RCC 7860 (cell line): ENCODE measurements at places on chromosomes 1 and 21.

GRCh38 chr21:22575165-22575584 lies 1577.0 kb downstream of the NCAM2 start:
- DNase-seq, result no peak

GRCh38 chr1:15100121-15100879 lies 53.2 kb upstream of the TMEM51 start:
- DNase-seq, result peak; percentile 24

DNA sequence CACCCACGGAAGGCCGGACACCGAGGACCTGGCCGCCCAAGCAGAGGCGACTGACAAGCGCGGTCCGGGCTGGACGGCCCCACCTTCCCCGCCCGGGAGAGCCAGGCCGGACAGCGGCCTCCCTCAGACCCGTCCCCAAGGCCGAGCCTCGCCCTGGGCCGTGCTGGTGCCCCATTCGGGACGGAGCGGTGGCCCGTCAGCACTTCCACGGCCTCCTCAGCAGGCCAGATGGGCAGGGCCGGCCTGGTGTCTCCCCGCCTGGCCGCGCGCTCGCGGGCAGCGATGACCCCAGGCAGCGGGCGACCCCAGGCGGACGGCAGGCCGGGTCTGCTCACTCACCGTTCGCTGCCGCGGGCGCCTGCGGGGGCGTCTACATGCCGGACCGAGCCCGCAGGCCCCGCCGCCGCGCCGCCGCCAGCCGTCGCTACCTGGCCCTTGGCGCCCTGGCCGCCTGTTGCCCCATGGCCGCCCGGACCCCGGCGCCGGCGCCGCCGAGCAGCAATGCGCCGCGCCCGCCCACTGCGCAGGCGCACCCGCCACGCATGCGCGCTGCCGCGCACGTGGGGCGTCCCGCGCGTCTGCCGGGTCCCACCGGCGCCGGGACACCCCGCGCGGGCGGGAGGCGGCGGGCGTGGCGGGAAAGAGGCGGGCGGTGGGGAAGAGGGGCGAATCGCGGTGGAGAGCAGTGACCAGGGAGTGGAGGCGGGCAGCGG lies at the start of gene NADK:
NADK (minus strand) TSS at position 521 of the 713 bp plus-strand sequence. CDS start 13,064 bp downstream, outside the sequence.
- DNase-seq, result peak; percentile 34

- DNase-seq, result no peak
Observed at GRCh38 chr1:150973836-150974579, 627 bp downstream of the CERS2 start.

DNA sequence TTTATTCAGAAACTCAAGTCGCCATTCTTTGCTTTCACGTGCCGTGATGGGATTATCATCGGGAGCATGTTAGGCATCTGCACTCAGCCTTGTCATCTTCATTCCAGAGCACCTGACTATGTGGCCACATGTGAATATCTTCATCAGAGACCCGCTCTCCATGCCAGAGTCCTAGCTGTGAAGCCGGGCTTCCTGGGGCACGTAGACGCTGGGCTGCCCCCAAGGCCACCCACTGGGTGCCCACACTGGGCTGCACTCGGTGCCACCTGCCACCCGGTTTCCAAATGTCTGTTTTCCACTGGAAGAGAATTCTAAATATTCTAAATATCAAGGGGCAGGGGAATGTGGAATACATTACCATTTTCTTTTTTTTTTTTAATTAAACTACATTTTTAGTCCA lies 43.8 kb downstream of the SLC37A1 start:
- DNase-seq, result no peak

DNA sequence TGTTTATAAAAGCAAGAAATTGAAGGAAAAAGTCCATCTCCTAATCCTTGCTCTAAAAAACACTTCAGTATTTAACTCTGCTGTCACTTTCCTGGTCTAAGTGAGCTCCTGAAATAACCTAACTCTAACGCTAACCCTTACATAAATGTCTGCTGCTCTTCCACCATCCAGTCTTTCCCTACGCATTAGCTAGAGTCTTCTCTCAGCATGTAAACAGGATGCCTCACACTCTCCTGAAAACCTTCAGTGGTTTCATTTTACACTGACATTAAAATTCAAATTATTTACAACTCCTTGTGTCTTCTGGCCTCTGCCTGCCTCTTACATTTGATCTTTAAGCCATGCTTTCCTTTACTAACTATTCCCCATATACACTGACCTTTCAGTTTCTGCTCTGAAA lies 697.6 kb upstream of the CXADR start:
- no peak for DNase-seq

GRCh38 chr1:110864287-110864686 lies 8.7 kb upstream of the CD53 start:
- no peak for DNase-seq

GRCh38 chr1:113812661-113813135 lies 422 bp upstream of the RSBN1 start:
- no peak for DNase-seq

DNA sequence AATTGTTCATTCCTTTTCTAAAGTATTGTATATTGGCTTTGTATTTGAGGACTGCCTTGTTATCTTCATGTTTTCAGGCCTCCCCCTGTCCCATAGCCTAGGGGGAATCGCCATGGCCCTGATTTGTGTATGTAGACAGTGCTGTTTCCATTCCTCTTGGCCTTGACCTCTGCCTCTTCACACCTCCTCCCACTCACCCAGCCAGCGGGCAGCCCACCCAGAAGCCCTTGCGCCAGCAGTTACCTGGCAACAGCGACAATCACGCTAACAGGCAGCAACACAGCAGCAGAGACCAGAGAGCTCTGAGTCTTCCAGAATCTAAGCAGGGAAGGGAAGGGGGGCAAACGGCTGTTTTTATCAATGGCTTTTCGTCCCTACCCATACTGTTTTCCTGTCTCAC lies 50.0 kb upstream of the NPL start:
- no peak for DNase-seq

DNA sequence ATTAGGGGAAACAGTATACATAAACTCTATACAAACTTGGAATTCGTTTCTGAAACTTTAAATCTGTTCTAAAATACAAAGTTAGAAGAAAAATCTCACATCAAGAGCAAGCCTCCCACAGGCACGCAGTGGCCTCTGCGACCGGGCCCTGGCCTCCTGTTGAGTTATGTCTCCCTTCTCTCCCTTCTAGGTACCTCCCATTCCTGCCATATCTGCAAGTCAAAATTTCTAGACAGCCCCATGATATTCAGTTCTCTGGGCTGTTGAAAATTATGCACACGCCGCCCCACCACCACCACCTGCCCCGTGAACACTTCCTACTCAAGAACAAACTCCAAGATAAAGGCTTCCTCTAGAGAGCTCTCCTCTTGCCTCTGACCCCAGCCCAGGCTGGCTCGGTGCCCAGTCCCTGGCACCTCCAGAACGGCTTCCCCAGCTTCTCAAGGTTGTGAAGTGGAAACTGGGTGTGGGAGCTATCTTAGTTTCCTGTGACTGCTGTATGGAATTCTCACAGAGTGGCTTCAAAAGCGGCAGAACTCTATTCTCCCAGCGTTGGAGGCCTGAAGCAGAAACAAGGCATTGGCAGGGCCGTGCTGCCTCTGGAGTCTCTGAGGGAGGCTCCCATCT lies 37.7 kb upstream of the LRP8 start:
- no peak for DNase-seq

DNA sequence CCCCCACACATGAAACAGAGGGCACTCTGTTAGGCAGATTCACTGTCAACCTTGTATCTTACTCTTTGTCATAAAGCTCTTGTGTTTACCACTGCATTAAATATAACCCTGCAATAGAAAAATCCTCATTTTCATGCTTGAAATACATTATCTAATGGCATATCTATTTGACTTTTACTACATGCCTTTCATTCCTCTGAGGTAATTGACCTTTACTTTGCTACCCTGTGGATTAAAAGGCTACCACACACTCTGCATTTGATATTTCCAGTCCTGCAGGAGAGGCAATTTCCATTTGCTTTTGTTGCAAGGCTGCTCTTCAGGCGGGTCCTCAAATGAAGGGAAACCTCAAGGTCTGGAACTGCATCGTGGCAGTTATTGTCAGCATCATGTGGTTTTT lies 238.0 kb downstream of the NTNG1 start:
- peak; percentile 81 for DNase-seq

DNA sequence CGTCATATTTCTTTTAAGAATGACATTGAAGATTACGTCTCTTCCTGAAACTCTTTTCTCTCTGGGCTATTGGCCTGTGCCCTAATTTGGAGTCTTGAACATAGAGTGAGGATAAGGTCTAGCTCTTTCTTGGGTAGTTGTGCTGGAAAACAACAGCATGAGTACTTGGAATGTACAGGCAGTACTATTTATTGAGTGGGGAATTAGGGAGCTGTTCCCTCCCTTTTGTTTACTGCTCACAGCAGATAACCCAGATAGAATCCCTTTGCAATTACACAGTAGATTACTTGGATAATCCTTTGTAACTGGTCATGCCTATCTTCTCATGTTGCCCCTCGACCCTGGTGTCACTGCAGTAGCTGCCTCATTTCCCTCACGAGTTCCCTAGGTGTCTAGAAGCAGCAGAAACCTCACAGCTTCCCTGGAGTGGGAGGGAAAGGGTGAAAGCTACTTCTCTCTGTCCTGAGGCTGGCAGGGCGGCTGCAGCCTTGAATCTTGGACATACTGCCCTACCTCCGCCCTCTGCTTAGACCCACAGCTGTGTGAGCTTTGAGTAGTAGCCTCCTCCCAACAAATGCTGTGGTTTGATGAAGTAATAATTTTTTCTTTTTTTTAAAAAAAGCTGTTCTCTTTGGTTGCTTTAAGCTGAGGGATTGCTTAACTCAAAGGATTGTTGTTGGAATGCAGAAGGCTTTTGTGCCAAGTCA lies 70.6 kb downstream of the FGGY start:
- no peak for DNase-seq

GRCh38 chr1:21874778-21875547 lies 62.1 kb downstream of the HSPG2 start:
- no peak for DNase-seq

- DNase-seq, result no peak
Observed at GRCh38 chr1:167544447-167545093, 9.0 kb downstream of the CREG1 start.

- DNase-seq, result no peak
Observed at GRCh38 chr1:234538930-234539649, 60.1 kb upstream of the TARBP1 start.

- DNase-seq, result peak; percentile 54
Observed at GRCh38 chr1:170309389-170310013, 163.7 kb downstream of the NTMT2 start.

DNA sequence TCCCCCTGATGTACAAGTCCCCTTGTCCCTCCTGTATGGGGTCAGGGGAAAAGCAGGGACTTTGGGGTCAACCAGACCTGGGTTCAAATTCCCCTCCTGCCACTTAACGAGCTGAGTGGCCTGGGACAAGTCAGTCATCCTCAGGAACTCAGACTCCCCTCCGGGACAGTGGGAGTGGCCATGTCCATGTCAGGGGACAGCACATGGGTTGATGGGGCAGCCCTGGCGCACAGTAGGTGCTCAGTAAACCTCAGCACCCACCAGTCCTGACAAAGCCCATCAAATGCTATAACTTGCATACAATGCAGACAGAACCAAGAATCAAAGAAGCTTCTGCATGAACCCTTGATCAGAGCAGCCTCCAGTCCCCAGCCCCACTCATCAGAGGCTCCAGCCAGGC lies 30.0 kb downstream of the MATN1 start:
- no peak for DNase-seq

DNA sequence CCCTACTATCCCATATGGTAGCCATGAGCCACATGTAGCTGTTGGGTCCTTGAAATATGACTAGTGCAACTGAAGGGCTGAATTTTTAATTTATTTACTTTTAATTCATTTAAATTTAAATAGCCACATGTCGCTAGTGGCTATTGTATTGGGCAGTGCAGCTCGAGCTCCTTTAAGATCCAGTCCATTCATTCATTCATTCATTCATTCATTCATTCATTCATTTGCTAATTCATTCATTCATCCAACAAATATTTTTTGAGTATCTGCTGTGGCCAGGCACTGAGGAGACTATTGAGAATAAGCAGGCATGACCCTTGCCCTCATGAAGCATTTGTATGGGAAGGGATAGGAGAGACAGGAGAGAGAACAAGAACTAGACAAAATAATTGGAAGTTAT lies 29.5 kb upstream of the ACOT11 start:
- no peak for DNase-seq

- no peak for DNase-seq
Observed at GRCh38 chr1:11285883-11286734, 13.1 kb downstream of the UBIAD1 start.

DNA sequence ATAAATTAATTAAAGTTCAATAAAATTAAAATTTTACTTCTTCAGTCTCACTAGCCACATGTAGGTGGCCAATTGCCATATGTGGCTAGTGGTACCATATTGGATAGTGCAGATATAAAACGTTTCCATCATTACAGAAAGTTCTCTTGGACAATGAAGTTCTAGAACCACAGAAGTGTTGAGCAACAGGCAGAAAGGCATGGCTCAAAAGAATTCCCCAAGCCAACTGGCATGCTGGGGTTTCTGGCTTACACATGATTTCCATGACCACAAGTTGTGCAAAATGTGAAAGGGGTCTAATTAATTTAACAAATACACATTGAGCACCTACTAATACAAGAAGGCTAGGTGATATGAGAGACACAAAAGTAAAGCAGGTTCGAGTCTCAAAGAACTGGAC lies 72.2 kb upstream of the CDC42BPA start:
- DNase-seq, result no peak

DNA sequence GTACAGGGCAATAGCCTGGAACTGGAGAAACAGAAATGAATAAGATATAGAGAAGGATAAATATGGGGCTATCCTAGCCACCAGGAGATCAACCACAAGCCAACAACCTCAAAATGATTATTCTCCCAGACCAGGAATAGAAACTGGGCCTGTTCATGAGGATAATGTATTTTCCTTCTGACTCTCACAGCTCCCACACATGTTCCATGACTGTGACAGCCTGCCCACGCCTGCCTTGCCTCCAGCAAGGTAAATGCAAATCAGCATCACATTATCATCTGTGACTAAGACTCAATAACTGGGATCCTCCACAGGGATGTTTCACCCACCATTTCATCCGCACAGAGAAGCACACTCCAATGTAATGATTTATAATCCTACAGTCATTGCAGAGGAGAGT lies 3.3 kb downstream of the ENSA start:
- DNase-seq, result no peak

DNA sequence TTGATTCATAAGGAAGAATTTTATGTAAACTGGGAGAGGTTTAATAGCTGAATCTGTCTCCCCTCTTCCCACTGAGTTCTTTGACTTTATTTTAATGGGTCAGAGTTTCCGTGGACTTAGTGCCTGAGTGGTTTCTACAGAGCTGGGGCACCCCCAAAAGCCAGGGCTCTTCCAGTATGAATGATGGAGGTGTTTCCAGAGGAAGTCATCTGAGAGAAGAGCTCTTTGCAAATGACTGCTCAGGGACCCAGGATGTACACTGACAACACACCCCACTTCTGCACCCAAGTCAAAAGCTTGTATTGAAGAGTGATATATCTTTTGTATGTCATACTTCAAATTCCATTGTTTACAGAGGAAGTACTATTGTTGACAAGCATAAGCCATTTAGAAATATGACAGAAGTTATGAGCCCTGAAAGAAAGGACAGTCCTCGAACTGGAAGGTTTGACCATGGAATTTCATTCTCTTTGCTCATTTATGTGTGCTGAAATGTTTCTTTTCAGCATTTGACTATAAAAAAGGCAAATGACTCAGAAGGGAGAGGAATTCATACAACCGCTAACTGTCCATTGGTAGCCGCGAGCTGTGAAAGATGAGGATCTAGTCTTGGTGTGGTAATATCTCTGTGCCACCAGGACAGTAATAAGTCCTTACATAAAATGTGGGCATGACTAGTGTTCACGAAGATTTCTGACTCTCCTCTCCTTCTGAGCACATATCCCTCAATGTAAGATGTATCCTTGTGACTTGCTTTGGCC lies 25.4 kb upstream of the LMX1A start:
- DNase-seq, result no peak
